Lower leg skin (tissue), 4 donors: ENCODE measurements at places on chromosomes 1 and 21.

- DNase-seq = no peak
Measured at GRCh38 chr1:150192012-150192411, 42.3 kb downstream of the PLEKHO1 start.

- DNase-seq = no peak
Measured at GRCh38 chr1:93330617-93331016, 15.1 kb upstream of the DR1 start.

GRCh38 chr1:111251570-111251969 is 24.1 kb downstream of the CHI3L2 start:
- DNase-seq = no peak

GRCh38 chr1:51433269-51433971 is 85.6 kb downstream of the EPS15 start:
- DNase-seq = no peak

DNA sequence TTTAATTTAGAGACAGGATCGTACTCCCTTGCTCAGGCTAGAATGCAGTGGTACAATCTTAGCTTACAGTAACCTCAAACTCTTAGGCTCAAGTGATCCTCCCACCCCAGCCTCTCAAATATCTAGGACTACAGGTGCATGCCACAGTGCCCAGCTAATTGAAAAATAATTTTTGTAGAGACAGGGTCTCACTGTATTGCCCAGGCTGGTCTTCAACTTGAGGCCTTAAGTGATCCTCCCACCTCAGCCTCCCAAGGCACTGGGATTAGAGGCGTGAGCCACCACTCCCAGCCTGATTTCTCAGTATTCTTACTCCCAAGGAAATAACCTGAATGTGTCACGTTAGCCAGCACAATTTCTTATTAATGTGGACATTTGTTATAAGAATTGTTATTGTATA is 9.8 kb downstream of the RLF start:
- no peak for DNase-seq

GRCh38 chr1:215992620-215993019 is 425.5 kb downstream of the KCTD3 start:
- DNase-seq = no peak

DNA sequence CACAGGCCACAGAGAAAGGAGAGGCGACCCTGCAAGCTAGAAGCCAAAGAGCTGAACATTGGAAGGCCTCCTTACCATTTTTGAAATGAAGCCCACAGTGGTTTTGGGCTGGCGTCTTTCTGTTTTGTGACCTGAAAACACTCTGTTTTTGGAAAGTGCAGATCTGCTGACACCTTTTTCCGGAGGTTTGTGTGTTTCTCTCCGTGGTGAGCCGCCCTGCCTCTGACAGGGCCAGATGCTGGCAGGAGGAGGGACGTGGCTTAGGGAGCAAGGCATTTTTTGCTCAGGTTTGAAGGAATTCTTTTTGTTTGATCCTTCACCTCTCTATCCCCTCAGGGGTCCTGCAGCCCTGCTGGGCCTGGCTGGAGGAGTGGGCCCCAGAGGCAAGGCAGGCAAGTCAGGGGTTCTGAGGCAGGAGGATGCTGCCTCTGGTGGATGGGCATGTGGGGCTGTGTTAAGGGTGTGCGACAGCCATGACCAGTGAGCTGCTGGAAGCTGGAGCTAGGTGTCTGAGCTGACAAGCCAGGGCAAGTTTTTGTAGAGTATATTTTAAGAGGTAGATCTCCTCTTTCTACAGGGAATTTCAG is 133.8 kb downstream of the CAMTA1 start:
- no peak for DNase-seq

DNA sequence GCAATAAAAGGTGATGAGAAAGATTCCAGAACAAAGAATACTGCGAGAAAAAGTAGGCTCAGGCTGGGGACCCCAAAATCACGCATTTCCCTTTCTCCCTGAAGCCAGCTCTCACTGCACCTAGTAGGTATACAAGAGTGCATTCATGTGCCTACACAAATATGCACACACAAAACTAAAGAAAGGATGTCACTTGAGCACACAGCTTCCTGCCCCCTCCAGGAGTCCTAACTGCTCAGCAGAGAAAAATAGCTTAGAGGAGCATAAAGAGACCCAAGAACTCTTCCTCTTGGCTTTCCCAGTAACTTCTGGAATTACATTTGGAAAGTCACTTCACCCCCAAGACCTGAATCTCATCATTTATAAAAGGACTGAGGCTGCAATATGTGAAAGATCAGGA is 38.0 kb downstream of the JAK1 start:
- no peak for DNase-seq

DNA sequence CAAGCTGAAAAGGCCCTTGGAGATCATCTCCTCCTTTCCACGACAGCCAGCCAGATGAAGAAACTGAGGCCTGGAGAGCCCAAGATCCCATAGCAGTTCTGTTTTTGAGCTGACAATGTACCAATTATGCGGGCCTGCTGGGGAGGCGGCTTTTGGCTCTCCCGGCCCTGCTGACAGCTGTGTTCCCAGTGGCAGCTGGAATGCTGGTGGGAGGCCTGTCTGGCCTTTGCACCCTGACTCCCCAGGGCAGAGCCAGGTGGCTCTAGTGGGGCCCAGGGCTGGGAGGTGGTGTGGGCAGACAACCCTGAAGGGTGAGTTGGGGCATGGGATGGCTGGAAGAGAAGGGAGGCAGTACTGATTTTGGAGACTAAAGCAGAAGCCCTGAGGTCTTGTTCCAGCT is 30.7 kb upstream of the WASF2 start:
- no peak for DNase-seq

- DNase-seq = no peak
Measured at GRCh38 chr1:113857776-113858175, 13.7 kb downstream of the PTPN22 start.

GRCh38 chr1:159892944-159893343 is 7.0 kb downstream of the CFAP45 start:
- DNase-seq = no peak

DNA sequence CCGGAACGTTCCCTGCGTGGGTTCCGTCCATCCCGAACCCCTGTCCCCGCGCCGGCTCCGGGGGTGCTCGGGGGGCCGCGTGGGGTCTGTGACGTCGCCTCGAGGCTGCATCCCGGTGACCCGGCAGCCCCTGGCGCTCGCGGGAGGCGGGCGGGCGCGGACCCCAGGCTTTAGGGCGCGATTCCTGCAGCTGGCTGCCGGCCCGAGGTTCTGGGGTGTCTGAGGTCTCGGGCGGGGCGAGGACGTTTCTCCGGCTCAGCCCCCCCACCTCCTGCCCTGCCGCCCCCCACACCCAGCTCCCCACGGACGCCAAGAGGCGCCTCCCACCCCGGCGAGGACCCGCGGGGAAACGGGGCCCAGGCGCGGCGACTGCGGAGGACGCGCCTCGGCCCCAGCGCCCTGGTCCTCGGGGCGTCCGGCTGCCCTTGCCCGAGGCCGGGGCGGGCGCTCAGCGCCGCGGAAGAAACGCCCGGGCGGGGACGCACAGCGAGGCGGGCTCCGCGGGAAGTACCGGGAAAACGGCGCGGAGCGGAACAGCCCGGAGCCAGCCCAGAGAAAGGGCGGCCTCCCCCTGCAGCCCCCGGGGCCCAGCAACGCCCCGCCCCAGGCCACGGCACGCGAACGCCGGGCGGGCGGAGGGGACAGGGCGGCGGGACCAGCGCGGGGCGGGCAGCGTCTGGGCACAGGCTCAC is 1.3 kb upstream of the PCBP3 start:
- DNase-seq = no peak
